ENCODE measurements at places on chromosomes 1 and 21. TPM values are rescaled to one million over a fixed set of nuclear protein-coding genes. Genes with fewer than 3 reads are reported as not detected.

The COL11A1 gene
- total RNA-seq, result 0.71 TPM

The WDR64 gene
- total RNA-seq, result not detected

The WDR47 gene
- 22.4 TPM for total RNA-seq

The DAB1 gene
- total RNA-seq, result not detected

The PFKFB2 gene
- total RNA-seq, result 12.5 TPM

The RGS8 gene
- total RNA-seq, result not detected

The BARHL2 gene
- total RNA-seq, result not detected

The CSF3R gene
- not detected for total RNA-seq

The B3GALT5 gene
- not detected for total RNA-seq

The S100A2 gene
- total RNA-seq, result 22,376 TPM

The TCHHL1 gene
- total RNA-seq, result not detected

The TTLL7 gene
- 6.3 TPM for total RNA-seq

The PLD5 gene
- total RNA-seq, result 7.3 TPM

The ANGEL2 gene
- total RNA-seq, result 26.9 TPM

The G0S2 gene
- 19.7 TPM for total RNA-seq

The RIIAD1 gene
- not detected for total RNA-seq

The LRRIQ3 gene
- 2.1 TPM for total RNA-seq

The LPAR3 gene
- total RNA-seq, result 32.3 TPM

The AMY2B gene
- 2.6 TPM for total RNA-seq

The FAM151A gene
- total RNA-seq, result not detected

The CFHR4 gene
- not detected for total RNA-seq

The SPRR1B gene
- 36.3 TPM for total RNA-seq

The VPS45 gene
- 24.8 TPM for total RNA-seq

The FNBP1L gene
- 18.0 TPM for total RNA-seq

The PRDM16 gene
- total RNA-seq, result not detected

The RSPH1 gene
- not detected for total RNA-seq

The CD101 gene
- total RNA-seq, result 0.44 TPM

The SPATA1 gene
- 0.56 TPM for total RNA-seq

The PDZK1 gene
- total RNA-seq, result 0.14 TPM

The ALPL gene
- total RNA-seq, result not detected

The TNFRSF4 gene
- not detected for total RNA-seq

The SEC16B gene
- 0.35 TPM for total RNA-seq

The RUNX1 gene
- total RNA-seq, result 29.8 TPM

The TIE1 gene
- total RNA-seq, result not detected
